ENCODE measurements at places on chromosomes 7 and 10. TPM values are rescaled to one million over a fixed set of nuclear protein-coding genes. Genes with fewer than 3 reads are reported as not detected.

Gene LDB3
- 0.15 TPM for total RNA-seq

Gene COL26A1
- 25.8 TPM for total RNA-seq

Gene SPDYE5
- not detected for total RNA-seq

Gene WNT16
- total RNA-seq, result 0.39 TPM

Gene MPP7
- 0.49 TPM for total RNA-seq

Gene AKR1D1
- total RNA-seq, result not detected

Gene FKBP9
- total RNA-seq, result 183 TPM

Gene ABCB4
- 0.18 TPM for total RNA-seq

Gene DENND2A
- total RNA-seq, result 1.4 TPM

Gene TMEM168
- total RNA-seq, result 0.26 TPM

Gene FAM241B
- 29.1 TPM for total RNA-seq

Gene MSS51
- 2.3 TPM for total RNA-seq

Gene AKR1C8
- not detected for total RNA-seq

Gene SCIN
- total RNA-seq, result 5.6 TPM

Gene CASTOR2
- total RNA-seq, result 41.1 TPM

Gene LBX1
- total RNA-seq, result 0.15 TPM

Gene TNS3
- 533 TPM for total RNA-seq

Gene RPEL1
- 0.10 TPM for total RNA-seq

Gene SLC39A12
- not detected for total RNA-seq

Gene GCK
- 0.36 TPM for total RNA-seq

Gene APBB1IP
- 0.21 TPM for total RNA-seq

Gene PRKCQ
- total RNA-seq, result 0.23 TPM

Gene KCNIP2
- total RNA-seq, result 4.3 TPM

Gene LRMDA
- total RNA-seq, result 1.2 TPM

Gene VPS41
- total RNA-seq, result 127 TPM

Gene PIK3CG
- 0.13 TPM for total RNA-seq

Gene GIMAP4
- 0.26 TPM for total RNA-seq

Gene ABCB8
- total RNA-seq, result 49.8 TPM

Gene SPDYE11
- total RNA-seq, result not detected

Gene TRIM50
- not detected for total RNA-seq

Gene PSPH
- total RNA-seq, result 62.3 TPM

Gene MEOX2
- not detected for total RNA-seq

Gene FBXL13
- total RNA-seq, result 2.5 TPM

Gene ZSCAN25
- 14.8 TPM for total RNA-seq

Gene PDE6C
- not detected for total RNA-seq

Gene TRIL
- not detected for total RNA-seq

Gene HNRNPA2B1
- total RNA-seq, result 819 TPM

Gene MMP21
- not detected for total RNA-seq

Gene CYP26C1
- 1.1 TPM for total RNA-seq

Gene RBM20
- 0.10 TPM for total RNA-seq
